ENCODE measurements at places on chromosomes 3 and 15. TPM values are rescaled to one million over a fixed set of nuclear protein-coding genes. Genes with fewer than 3 reads are reported as not detected.
A peak's percentile ranks its signal among the peaks of the same experiment; 100 is the strongest.

Gene GPR62
- total RNA-seq: not detected

Gene FBN1
- total RNA-seq: 0.38 TPM

Gene BRK1
- 107 TPM for total RNA-seq

Gene NEDD4
- total RNA-seq: 10.4 TPM

Gene FILIP1L
- total RNA-seq: 0.11 TPM

Gene ZWILCH
- 29.9 TPM for total RNA-seq

Gene GOLGA6A
- not detected for total RNA-seq

GRCh38 chr3:76132154-76132470 lies 346.8 kb upstream of the ZNF717 start:
- H3K36me3 ChIP-seq: no peaks in the 10 kb centered on the region
- H3K4me1 ChIP-seq: no peaks in the 10 kb centered on the region
- no peak overlapping the region for H3K4me3 ChIP-seq
- no peak for DNase-seq
- no peaks in the 10 kb centered on the region for H3K27me3 ChIP-seq

- no peak overlapping the region for H3K4me3 ChIP-seq
- no peak for DNase-seq
- H3K36me3 ChIP-seq: peaks cover 4% of the 10 kb centered on the region
- no peak overlapping the region for H3K27ac ChIP-seq
- peaks cover 31% of the 10 kb centered on the region for H3K4me1 ChIP-seq
These were observed 111.3 kb downstream of the BBX start for GRCh38 chr3:107634099-107634489.

DNA sequence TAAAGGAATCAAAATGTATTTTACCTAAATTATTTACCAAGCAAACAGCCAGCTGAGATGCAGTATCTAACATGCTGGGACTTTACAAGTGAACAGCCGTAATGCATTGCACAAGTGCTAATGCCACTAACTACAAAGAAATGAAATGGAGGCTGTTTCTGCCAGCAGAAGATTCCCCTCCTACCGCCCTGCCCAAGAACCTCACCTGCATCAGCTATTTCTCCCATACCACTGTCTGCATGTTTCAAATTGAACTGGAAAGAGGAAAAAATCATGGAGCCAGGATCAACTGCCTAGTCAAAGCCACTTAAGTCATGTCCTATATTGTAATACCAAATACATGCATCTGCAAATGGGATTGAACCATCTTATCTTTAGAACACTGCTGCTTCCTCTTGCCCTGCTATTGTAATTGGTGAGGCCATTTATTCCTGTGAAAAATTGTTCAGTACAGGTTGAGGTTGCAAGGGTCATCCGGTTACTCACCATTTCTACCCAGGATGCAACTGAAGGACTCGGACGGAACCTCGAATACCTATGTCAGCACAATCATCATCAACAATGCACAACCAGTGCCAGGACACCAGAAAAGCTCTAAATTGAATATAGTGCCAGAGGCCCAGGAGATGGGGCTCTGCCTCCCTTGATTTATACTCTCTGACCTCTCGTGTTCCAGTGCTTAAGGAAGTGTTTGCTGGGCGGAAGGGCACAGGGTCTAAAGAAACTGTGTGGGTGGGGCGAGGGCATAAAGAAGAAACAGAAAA lies 27.5 kb downstream of the ANXA2 start:
- H3K4me3 ChIP-seq: no peak overlapping the region
- H3K27ac ChIP-seq: no peak overlapping the region
- no peaks in the 10 kb centered on the region for H3K27me3 ChIP-seq
- H3K4me1 ChIP-seq: peaks cover 13% of the 10 kb centered on the region
- peaks cover 5% of the 10 kb centered on the region for H3K36me3 ChIP-seq
- DNase-seq: peak; percentile 9

DNA sequence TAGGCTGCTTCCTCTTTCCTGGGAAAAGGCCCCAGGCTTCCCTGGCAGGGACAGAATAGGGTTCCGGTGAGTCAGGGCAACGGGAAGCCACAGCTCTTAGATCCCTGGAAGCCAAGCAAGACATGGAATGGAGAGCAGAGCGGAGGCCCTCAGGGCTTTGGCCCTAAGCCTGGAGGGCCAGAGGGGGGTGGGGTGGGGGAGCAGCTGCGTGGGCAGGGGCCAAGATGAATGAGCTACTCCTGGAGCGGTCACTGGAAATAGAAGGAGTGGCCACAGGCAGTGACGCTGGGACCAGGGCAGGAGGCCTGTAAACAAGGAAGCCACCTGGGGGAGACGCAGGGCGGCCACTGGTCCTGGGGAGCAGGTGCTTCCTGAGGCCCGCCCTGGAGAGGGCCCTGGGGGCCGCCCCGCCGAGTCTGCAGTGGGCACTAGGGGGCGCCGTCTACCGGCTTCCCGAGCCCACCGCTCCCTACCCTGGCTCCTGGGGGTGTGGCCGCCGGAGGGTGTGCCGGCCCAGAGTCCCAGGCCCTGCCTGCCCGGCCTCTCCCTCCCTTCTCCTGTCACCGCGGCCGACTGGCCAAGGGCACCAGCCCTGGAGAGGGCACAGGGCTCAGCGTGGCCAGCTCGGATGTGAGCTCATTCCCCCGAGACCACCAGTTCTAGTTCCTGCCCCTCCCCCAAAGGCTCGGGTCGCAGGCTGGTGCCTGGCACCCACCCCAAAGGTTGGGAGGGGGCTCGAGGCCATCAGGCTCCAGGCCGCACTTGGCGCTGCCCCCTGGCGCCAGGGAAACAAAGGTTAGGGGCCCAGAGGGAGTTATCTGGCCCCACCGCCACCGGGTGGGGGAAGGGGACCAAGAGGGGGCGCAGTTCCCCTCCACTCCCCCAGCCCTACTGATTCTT lies 12.1 kb downstream of the VPS18 start:
- DNase-seq: peak; percentile 89
- H3K4me3 ChIP-seq: peak overlapping the region; percentile 74
- H3K27me3 ChIP-seq: no peaks in the 10 kb centered on the region
- peaks cover 23% of the 10 kb centered on the region for H3K4me1 ChIP-seq

DNA sequence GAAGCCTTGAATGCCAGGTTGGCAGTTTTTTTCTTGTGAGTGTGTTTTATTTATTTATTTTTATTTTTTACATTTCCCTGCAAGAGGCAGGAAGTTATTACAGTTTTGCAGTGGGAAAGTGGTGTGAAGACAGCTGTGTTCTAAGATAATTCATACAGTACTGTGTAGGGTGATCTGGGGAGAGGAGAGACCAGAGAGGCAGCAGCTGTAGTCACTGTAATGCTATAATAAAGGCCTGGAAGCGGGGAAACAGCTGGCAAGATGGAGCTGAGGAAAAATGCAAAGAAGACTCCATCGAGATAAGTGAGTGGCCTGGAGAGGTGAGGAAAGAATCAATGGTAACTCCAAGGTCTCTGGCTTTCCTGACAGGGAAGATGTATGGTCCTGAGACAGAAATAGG lies 23.1 kb downstream of the CNTN3 start:
- H3K4me3 ChIP-seq: no peak overlapping the region
- H3K27ac ChIP-seq: no peak overlapping the region
- H3K27me3 ChIP-seq: no peaks in the 10 kb centered on the region
- H3K4me1 ChIP-seq: no peaks in the 10 kb centered on the region
- no peak for DNase-seq
- H3K36me3 ChIP-seq: no peaks in the 10 kb centered on the region

DNA sequence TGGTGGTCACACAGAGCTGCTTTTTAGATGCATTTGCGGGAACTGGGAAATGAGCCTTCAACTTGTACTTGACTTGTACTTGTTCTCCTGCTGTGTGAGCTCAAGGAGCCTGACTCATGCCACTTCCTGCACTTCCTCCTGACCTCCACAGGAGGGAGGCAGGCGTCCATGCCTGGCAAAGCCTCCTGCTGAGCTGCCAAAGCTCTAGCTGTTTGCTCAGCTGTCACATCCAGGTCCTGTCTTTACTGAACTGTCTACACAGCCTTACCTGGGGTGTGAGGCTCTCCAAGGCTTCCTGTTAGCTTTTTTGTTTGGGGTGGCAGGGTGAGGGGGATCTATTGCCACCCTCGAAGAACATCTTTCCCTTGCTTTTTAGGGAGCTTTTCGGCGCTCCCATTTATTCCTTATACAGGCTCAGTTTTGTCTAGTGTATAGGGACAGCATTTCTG lies 6.4 kb downstream of the THPO start:
- peaks cover 29% of the 10 kb centered on the region for H3K36me3 ChIP-seq
- peak; percentile 77 for DNase-seq
- no peak overlapping the region for H3K27ac ChIP-seq
- peaks cover 10% of the 10 kb centered on the region for H3K4me1 ChIP-seq
- H3K27me3 ChIP-seq: no peaks in the 10 kb centered on the region

Measured in activated CD8-positive, alpha-beta T cell treated with anti-CD3 and anti-CD28 coated beads for 36 hours (primary cell).